Testis (tissue), 5 donors: ENCODE measurements at places on chromosomes 3 and 15. TPM values are rescaled to one million over a fixed set of nuclear protein-coding genes. Genes with fewer than 3 reads are reported as not detected.
A peak's percentile ranks its signal among the peaks of the same experiment; 100 is the strongest.

GRCh38 chr3:179355996-179356395 lies 8.5 kb downstream of the MFN1 start:
- no peak for DNase-seq

- DNase-seq, result no peak
Measured at GRCh38 chr3:147312786-147313280, 93.5 kb downstream of the ZIC4 start.

DNA sequence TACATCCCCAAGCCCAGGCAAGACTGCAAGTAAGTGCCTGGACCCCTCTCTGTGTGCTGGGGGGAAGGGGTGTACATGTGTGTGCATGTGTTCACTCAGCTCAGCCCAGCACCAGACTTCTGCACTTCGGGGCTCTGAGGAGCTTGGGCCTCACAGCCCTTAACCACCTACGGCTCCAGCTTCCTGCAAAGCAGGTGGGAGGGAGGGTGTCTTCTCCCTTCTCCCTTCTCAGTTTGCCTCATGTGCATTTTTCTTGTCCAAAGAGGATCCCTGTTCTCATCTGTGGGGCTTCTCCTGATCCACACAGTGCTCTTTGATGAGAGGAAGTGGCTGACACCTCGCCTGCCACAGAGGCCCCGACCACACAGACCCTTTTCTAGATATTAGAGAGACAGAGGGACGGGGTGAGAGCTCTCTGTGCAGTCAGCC lies 69.3 kb downstream of the MESD start:
- no peak for DNase-seq

GRCh38 chr15:77112838-77113504 lies 42.1 kb upstream of the TSPAN3 start:
- no peak for DNase-seq

- DNase-seq, result no peak
Measured at GRCh38 chr3:175526609-175527280, 667.6 kb downstream of the NAALADL2 start.

GRCh38 chr15:83262594-83263315 lies 21.7 kb downstream of the BNC1 start:
- DNase-seq, result no peak

DNA sequence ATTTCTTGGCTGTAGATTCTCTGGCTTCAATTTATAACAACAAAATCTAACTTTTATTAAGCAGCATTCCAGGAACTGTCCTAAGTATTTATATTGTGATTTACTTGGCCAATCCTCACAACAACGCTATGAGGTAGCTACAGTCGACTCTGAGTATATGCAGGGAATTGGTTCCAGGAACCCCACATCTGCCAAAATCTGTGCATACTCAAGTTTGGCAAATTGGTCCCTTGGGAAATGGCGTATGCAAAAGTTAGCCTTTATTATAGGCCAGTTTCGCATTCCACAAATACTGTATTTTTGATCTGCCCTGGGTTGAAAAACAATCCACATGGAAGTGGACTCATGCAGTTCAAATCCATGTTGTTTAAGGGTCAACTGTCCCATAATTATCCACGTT lies 53.9 kb downstream of the RAP2B start:
- DNase-seq, result no peak

DNA sequence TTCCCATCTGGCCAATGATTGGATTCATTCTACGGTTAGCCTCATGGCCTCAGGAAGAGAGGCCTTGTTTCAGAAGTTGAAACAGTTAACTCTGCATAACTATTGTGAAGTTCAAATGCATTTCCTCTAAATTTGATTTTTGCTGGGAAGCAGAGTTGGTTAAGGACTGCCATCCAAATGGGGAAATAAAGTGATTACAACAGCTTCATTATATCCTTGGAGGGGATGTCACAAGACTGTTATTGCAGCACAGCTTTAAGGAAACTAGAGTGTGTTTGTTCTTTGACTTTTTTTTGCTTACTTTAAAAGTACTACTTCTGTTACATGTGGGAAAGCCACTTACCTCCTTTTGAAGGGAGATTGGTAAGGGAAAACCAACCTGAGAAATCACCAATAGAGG lies 164.8 kb downstream of the AKAP13 start:
- DNase-seq, result no peak

- DNase-seq, result no peak
Measured at GRCh38 chr15:69943637-69944036, 154.1 kb downstream of the TLE3 start.

DNA sequence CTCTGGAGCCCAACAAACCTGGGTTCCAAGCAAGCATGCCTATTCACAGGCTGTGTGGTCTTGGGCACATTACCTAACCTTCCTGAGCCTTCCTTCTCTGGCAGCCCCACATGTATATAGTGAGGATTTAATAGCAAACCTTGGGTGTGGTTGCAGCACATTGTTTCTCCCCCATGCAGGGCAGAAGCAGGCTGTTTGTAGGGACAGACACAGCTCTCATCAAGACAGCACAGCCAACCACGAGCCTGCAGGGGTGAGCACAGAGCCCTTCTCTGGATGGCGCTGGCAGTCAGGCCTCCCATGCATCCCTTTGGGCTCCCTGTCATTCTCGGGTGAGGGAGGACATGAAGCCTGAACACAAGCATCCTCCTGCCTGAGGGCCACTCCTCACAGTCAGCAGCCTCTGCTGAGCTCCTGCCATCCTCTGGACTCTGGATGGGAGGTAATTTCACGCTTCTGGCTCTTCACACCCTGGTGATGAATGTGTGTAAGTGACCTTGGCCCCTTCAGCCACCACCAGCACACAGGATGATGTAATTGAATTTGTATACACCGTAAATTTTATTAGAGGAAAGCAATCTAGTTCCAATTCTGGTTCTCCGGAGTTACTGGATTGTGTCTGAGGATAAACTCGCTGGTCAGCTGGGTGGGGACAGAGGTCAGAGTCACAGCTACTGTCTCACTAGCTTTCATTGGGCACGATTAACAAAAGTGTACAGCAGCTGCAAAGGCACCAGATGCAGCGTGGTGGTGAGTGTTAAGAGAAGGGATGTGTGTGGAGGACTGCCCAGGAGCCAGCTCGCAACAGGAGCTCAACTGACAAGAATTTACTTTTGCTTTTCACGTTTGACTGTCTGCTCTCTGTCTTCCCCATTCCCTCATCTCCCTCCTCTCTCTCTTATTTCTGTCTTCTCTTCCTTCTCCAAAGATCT lies 118.1 kb downstream of the CLSTN2 start:
- DNase-seq, result no peak

DNA sequence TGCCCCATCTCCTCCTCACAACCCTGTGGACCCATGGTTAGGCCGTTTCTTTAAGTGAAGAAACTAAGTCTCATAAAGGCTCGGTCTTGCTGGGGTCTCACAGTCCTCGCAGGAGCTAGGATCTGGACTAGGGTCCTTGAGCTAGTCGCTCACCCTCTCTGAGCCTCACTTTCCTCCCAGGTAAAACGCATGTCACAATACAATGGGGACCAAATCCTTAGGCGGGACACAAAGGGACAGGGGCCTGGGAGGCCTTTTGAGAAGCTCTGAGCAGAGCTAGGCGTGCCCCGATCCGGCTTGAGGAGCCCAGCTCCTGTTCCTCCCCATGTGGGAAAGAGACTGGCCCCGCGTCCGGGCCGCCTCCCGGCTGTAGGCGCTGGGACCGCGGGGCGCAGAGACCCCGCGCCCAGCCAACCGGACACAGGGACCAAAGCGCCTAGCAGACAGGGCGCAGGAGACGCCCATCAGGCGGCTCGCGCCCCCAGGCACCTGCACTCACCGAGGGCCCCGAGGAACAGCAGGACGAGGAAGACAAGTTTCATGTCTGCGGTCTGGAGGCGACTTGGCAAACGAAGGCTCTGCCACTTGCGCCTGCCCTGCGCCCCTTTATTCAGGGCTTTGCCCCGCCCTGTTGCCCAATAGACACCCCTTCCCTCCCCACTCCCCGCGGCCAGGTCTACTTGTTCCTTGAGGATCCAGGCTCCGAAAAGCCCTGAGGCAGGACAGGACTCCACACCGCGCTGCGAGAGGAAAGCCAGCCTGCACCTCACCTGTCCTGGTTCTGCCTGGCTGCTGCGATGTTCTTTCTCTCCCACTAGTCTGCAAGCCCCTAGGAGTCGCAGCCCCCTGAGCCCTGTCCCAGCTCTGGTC lies at the start of gene LTF:
Gene LTF, minus strand, starts transcription at position 580 of the 870 bp plus-strand sequence. Its CDS starts 38 bp downstream, at position 542.
- no peak for DNase-seq

GRCh38 chr3:22691856-22692628 lies 511.1 kb upstream of the UBE2E2 start:
- no peak for DNase-seq

DNA sequence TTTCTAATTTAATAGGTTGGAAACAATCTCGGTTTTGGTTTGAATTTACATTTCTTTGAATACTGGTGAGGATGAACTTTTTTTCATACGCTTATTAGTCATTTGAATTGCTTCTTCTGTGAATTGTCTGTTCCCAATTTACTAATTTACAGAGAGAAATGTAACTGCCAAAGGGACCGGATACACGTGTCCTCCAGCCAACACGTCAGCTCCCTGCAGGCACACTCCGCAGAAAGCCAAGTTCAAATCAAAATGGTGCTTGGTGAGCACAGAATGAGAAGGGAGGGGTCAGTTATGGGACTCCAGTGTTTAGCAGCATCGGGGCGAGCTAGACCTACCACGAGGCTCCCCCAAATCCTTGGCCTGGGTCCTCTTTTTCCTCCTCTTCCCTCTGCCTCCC lies 10.8 kb upstream of the TSEN2 start:
- no peak for DNase-seq

DNA sequence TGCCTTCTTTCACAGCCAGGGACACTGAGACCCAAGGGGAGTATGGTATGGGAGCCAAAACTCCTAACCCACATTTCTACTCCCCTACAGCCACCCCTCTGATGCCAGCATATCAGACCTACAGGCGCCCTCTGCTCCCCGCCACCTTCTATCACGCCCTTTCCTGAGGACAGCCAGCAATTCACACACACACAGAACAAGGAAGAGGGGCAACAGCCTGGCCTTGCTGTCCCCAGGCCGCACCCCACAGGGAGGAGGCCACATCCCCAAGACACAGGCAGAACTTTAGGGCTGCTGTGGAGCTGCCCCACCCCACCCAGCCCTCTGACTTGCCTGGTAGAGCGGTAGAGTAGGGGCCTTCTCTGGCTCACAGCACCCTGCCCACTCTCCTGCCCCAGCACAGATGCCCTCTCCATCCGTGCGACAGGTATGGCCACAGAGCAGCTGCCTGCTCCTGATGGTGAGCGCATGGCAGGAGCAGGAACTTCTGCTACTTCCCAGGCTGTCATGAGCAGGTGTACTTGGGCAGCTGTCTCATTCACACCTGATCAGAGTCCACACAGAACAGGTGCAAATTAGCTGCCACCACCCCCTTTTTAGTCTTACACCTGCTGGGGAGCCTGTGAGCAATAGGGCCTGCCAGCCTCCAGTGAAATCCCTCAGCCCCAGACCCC lies 33.4 kb downstream of the CCDC33 start:
- no peak for DNase-seq

DNA sequence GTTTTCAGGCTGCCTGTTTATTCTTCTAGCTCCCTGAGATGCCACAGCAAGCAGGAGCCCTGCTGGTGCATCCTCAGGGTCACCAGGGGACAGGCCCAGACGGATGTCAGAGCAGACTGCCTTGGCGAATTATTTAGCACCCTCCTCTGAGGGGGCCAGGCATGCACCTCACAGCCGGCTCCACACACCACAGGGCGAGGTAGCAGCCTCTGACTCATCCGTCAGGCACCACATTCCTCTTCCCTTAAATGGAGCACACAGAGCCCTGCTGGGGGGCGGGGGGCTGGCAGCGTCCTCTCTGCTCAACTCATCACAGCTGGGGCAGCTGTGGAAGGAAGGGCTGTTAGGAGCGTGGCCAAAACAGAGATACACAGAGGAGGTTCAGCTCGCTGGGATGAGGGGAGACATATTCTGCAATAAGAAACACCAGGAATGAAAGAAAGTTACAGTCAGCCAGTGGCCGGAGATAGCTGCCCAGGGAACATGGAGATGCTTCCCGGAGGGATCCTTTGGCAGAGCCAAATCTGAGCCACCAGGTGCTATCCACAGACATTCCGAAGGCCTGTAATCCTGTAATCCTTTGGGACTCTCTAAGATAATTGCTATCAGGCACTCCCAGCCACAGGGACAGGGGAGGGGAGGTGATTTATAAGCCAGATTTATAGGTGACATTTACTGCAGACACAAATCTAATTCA lies 13.9 kb upstream of the PRICKLE2 start:
- peak; percentile 79 for DNase-seq

DNA sequence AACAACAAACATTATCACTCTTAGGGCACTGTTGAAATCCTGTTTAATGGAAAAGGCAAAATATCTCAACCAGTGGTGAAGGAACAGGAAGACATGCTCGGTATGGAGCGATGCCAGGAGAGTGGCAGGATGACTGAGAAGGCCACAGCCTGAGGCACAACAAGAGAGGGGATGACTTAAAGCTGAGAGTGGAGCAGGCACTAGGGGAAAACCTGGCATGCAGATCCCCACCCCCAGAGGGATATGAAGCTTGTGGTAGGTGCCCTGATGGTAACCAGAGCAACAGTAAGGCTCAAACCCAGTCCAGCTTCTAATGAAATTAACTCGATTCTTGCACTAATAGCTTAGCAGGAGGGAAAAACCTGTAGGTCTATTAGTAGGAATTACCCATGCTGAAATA lies 40.4 kb downstream of the LYSMD4 start:
- no peak for DNase-seq

DNA sequence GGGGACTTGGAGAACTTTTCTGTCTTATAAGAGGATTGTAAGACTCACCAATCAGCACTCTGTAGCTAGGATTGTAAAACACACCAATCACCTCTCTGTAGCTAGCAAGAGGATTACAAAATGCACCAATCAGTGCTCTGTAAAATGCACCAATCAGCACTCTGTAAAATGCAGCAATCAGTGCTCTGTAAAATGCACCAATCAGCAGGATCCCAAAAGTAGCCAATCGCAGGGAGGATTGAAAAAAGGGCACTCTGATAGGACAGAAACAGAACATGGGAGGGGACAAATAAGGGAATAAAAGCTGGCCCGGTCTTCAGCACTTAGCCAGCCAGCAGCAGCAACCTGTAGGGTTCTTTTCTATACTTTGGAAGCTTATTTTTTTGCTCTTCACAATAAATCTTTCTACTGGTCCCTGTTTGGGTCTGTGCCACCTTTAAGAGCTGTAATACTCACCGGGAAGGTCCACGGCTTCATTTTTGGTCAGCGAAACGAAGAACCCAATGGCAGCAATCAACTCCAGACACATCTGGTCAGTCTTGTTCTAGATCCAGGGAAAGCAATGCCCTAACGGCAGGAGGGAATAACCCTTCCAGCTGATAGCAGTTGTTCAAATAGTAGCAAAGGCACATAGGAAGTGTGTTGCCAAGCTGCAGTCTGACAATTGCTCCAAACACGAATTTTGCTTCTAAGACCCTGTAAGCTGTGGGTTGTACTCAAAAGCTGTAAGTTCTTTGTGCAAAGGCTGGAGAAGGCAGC lies 135.6 kb downstream of the TJP1 start:
- DNase-seq, result peak; percentile 51

GRCh38 chr3:52030714-52031310 lies 25.6 kb downstream of the DUSP7 start:
- no peak for DNase-seq

The GP5 gene
- 0.06 TPM for total RNA-seq

The NUSAP1 gene
- total RNA-seq, result 19.5 TPM

The TMEM42 gene
- total RNA-seq, result 46.4 TPM

The MITF gene
- 5.5 TPM for total RNA-seq

The MYZAP gene
- total RNA-seq, result 6.8 TPM

The PPP1R14D gene
- 0.55 TPM for total RNA-seq

The FES gene
- 18.6 TPM for total RNA-seq

The CNTN4 gene
- 19.6 TPM for total RNA-seq

The SUCNR1 gene
- total RNA-seq, result 0.06 TPM

The STRIT1 gene
- not detected for total RNA-seq

The NKIRAS1 gene
- 37.2 TPM for total RNA-seq
